ENCODE measurements at places on chromosomes 2 and 18. TPM values are rescaled to one million over a fixed set of nuclear protein-coding genes. Genes with fewer than 3 reads are reported as not detected.

- H3K27me3 ChIP-seq, result peaks cover 3% of the 10 kb centered on the region
- no peaks in the 10 kb centered on the region for H3K36me3 ChIP-seq
- no peak overlapping the region for H3K27ac ChIP-seq
- no peaks in the 10 kb centered on the region for H3K4me1 ChIP-seq
- H3K4me3 ChIP-seq, result no peak overlapping the region
Observed at GRCh38 chr18:61946449-61946848, 53.6 kb upstream of the RNF152 start.

GRCh38 chr18:11657554-11657953 is 31.5 kb upstream of the GNAL start:
- H3K36me3 ChIP-seq, result no peaks in the 10 kb centered on the region
- H3K4me1 ChIP-seq, result peaks cover 5% of the 10 kb centered on the region
- no peak for DNase-seq
- H3K4me3 ChIP-seq, result no peak overlapping the region

The TEKT4 gene
- total RNA-seq, result not detected

GRCh38 chr18:13423352-13423751 is 204.8 kb downstream of the LDLRAD4 start:
- H3K27me3 ChIP-seq, result peaks cover 5% of the 10 kb centered on the region
- H3K27ac ChIP-seq, result no peak overlapping the region
- DNase-seq, result no peak
- no peak overlapping the region for H3K4me3 ChIP-seq
- H3K36me3 ChIP-seq, result peaks cover 6% of the 10 kb centered on the region

The MRPS5 gene
- total RNA-seq, result 68.7 TPM

DNA sequence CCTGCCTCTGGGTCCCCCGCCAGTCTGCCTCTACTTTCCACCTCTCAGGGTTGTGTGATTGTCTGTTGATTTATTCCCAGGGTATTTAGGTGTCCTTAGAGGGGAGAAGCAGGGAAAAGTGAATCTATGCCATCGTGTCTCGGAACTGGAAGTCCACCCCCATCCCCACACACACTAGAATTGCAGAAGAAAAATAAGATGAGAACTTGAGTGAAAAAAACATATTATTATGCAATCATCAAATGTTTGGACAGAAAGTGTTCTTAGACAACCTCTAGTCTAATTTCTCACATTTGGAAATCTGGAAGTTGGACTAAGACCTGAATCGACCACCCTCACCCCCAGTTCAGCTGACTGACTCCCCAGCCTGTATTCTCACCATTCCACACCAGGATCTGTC is 14.1 kb upstream of the CASP8 start:
- H3K4me3 ChIP-seq, result no peak overlapping the region
- no peaks in the 10 kb centered on the region for H3K27me3 ChIP-seq
- DNase-seq, result no peak
- H3K4me1 ChIP-seq, result no peaks in the 10 kb centered on the region
- no peaks in the 10 kb centered on the region for H3K36me3 ChIP-seq

DNA sequence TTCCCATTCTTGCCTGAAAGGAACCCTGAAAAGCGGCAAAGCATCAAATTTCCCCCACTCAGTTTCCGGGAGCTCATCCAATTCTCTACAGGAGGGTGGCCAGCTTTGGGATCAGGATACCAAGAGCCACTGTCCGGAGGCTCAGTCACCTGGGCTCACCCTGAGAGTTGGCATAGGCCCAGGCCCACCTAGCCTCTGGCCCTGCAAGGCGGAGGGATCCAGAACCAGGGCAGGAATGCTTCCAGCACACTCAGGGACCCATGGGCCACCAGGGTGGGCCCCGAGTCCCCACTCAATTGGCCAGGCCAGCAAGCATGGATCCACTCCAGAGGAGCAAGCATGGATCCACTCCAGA is 432.9 kb upstream of the MYT1L start:
- DNase-seq, result no peak
- H3K27ac ChIP-seq, result no peak overlapping the region
- H3K4me3 ChIP-seq, result no peak overlapping the region
- peaks cover 4% of the 10 kb centered on the region for H3K27me3 ChIP-seq
- no peaks in the 10 kb centered on the region for H3K36me3 ChIP-seq

DNA sequence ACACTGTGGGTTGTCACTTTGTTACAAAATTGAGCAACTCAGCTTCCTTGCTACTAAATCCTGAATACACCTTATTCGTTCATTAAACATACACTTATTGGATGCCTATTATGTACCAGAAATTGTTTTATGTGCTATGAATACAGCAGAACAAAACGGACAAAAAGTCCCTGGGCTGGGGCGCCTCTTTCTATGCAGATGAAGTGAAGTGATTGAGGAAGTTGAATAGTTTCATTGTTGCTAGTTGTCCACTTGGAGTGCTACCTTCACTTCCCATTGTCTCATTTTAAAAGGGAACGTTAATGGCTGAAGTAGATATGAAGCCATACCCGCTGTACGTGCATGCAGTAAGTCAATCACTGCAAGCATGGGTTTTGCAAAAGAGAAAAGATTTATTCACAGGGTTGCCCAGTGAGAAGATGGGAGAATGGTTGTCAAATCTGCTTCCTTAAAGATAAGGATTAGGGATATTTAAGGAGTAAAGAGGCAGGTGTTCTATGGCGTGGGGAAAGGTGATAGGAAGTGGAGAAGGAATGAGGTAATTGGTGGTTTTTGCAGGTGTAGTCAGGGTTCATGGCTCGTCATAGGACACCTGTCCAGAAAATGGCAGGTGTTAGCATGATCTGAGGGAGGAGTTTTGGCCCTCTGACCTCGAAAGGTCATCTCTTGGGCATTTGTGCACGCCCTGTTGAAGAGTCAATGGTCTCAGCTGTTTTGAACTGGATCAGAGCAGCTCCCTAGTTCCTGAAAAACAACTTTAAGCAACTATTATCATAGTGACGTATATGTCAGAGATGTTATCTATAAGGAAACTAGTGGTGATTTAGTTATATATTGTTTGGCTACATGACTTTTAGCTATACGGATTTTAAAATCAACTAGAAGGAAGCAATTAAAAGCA is 23.5 kb downstream of the TRPM8 start:
- H3K4me3 ChIP-seq, result no peak overlapping the region
- H3K36me3 ChIP-seq, result no peaks in the 10 kb centered on the region
- H3K27me3 ChIP-seq, result no peaks in the 10 kb centered on the region

GRCh38 chr2:121707920-121708361 is 28.7 kb downstream of the NIFK start:
- peaks cover 2% of the 10 kb centered on the region for H3K27me3 ChIP-seq
- no peak overlapping the region for H3K4me3 ChIP-seq
- DNase-seq, result no peak
- H3K36me3 ChIP-seq, result no peaks in the 10 kb centered on the region
- no peak overlapping the region for H3K27ac ChIP-seq

- H3K4me1 ChIP-seq, result no peaks in the 10 kb centered on the region
- H3K27ac ChIP-seq, result no peak overlapping the region
- H3K36me3 ChIP-seq, result peaks cover 9% of the 10 kb centered on the region
- no peak for DNase-seq
- H3K4me3 ChIP-seq, result no peak overlapping the region
- H3K27me3 ChIP-seq, result no peaks in the 10 kb centered on the region
Observed at GRCh38 chr2:3982160-3982559, 278.8 kb downstream of the DCDC2C start.

Measured in glutamatergic neuron (in vitro differentiated cells).